ENCODE measurements at places on chromosomes 7 and 10.

DNA sequence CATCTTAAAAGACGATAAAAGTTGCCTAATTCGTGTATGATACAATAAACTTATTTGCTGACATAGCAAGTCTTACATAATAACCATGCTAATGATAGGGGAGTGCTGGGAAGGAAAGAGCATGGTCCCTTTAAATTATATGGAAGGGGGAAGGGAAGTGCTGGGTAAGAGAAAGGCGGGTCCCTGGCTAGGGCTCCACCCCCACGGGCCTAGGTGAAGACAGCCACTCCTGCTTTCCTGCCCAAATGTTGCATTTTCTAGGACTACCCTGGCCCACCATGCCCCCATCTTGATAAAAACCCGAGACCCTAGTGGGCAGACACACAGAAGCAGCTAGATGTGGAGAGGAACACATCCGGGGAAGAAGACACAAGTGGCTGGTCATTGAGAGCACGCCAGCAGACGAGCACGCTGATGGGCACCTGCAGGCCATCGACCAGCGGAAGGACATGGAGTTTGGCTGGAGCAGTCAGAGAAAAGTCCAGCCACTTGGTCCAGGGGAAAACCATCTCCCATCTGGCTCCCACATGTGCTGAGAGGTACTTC is 328.7 kb downstream of the ARL4A start:
- no peak for DNase-seq

DNA sequence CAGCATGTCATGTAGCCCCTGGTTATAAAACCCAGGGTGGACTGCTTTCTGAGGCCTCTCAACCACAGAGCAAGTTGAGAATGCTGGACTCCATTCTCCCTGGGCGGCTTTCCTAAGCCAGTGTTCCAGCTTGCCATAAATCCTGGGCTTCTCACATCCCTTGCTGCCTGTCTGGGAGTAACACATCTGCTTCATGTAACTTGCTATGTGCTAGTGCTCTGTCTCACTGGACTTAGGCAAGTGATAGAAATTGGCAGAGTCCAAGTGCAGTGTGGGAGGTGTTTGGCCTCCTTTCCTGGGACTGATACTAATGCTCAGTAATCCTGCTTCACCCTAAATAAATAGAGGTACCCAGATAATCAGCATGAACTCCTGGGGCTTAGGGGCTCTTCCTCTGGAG is 277.1 kb upstream of the POM121L12 start:
- no peak for DNase-seq

- DNase-seq: no peak
These were observed 110.8 kb downstream of the HIBADH start for GRCh38 chr7:27551803-27552400.

GRCh38 chr10:127976286-127976685 is 69.4 kb downstream of the PTPRE start:
- DNase-seq: no peak

DNA sequence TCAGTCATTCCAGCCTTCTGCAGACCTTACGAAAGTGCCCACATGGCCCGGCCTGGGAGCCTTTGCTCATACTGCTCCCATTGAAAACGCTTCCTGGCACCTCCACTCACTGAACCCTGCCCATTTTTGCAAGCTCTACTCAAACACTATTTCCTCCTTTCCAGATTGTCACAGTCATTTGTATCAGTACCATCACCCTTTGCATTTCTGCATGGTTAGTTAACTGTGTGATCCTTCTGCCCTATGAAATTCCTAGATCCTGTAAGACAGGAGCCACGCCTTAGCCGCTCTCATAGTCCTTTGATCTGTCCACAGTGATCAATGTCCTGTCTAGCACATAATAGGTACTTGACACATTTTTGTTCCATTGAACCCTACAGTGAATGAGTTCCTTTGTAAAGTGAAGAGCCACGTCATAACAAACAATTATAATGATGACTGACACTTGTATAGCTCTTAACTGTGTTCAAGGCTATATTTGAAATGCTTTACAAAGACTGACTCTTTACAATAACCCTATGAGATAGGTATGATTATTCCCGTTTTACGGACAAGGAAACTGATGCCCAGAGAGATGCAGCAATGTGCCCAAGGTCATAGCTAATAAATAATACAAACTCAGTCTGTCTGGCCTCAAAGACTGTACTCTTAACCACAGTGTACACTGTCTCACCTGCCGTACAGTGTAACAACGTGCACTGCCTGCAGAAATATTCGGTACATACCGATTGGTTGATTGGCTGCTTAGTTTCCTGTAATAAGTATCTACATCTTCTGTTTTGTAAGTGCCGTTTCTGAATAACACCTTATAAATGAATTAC is 16.6 kb upstream of the ITIH2 start:
- DNase-seq: no peak

DNA sequence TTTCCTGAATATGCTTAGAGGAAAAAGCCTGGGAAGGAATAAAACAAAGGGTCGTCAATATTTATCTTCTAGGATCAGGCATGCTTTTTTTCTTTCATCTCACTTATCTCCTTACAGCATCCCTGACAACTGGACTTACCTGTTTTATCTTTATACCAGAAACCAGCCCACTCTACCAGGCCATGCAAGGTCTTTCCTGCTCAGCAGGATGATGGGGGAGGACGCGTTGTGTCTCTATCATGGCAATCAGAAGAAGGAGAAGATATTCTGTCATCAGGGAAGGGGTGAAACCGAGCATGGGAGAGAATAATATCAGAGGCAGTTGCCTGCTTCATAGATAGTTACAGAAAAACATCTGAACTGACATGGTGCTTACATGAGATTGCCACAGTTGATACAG is 445.6 kb downstream of the DPP6 start:
- no peak for DNase-seq

GRCh38 chr7:75971961-75972763 is 22.2 kb downstream of the TMEM120A start:
- no peak for DNase-seq

GRCh38 chr10:61211468-61211867 is 241.7 kb downstream of the TMEM26 start:
- DNase-seq: no peak

DNA sequence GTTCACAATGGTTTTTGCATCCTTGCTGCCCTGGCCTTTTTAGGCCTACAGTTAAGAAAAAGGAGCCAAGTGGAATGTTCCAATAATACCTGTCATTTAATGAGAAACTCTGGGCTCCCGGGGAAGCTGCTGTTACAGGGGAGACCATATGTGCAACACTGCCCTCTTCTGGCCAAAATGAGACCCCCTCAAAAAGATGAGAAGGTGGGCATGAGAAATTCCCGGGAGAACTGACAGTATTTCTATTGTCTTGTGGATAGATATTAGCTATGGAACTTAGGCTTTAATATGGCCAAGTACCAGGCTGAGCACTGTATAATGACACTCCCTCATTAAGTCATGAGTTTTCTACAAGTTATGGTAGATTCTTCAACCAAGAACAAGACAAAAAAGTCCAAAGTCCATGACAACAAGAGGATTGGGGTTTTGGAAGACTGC is 99.4 kb downstream of the CCDC3 start:
- DNase-seq: no peak

DNA sequence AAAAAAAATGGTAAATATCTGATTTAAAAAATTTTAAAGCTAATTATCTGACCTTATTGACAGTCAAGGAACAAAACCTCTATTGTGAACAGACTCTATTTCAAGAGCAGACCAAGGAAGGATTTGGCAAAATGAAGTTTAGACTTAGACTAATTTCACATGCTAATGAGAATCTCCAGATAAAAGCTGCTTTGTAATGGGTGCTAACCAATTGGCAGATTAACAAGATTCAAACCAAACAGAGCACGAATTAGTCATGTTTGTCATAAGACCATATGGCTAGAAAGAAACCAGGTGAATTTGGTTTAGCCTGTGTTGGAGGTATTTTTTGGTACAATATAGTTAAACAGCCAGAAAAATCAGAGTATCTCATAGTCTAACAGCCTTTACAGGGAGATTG is 429.1 kb upstream of the NFE2L3 start:
- no peak for DNase-seq

GRCh38 chr7:92352009-92352408 is 95.3 kb upstream of the GATAD1 start:
- no peak for DNase-seq

- DNase-seq: no peak
These were observed 12.5 kb upstream of the MNX1 start for GRCh38 chr7:157022681-157023588.

DNA sequence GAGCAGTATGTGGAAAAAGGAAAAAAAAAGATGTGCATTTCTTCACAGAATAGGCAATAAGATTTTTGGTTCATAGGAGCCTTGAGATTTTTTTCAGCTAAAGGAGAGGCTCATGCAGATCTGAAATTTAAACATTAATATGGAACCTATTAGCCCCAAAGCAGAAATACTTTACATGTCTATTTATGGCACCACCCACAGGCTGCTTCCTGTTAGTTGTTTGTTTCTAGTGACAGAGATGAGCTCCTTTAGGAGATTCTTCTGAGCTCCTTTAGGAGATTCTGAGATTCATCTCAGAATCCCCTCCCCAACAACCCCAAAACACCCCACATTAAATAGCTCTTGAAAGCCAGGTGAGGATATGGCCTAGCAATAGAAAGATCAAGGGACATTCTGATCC is 27.9 kb upstream of the HPS1 start:
- no peak for DNase-seq

GRCh38 chr7:2066251-2066919 is 166.4 kb downstream of the MAD1L1 start:
- no peak for DNase-seq

- DNase-seq: no peak
These were observed 12.0 kb upstream of the TMEM213 start for GRCh38 chr7:138785587-138786437.

DNA sequence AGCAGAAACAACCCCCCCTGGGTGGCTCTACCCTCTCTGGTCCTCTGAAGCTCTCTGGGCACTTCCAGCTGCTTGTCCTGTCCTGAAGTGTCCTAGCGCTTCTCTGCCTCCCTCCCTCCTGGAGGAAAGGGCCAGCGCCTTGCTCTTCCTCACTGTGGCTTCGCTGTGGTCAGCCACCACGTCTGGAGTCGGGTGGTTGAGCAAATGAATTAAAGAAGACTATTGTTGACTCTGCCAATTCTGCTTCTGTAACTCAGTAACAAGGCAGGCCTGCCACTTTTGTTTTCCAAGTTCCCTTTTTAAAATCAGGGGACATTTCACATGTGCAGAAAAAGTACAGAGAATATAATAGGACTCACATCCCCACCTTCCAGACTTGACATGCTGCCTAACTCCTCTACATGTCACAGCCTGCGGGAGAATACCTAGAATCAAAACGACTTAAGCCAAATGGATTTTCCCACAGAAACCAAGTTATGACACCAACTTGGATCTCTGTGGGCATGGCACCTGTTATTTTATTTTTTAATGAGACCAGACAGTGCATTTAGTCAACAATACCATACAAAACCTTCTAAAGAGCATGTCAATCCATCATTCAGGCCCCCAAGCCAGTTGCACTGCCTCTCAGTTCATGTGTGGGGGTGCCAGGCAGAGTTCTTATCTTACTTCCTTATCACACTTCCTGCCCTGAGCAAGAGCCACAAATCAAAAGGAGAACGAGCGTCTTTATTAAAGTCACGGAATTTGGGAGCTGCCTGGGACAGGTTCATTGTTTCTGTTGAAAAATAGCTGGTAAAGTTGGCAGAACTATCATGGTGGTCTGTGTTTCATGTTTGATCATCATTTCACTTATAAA is 6.8 kb downstream of the FFAR4 start:
- DNase-seq: no peak

DNA sequence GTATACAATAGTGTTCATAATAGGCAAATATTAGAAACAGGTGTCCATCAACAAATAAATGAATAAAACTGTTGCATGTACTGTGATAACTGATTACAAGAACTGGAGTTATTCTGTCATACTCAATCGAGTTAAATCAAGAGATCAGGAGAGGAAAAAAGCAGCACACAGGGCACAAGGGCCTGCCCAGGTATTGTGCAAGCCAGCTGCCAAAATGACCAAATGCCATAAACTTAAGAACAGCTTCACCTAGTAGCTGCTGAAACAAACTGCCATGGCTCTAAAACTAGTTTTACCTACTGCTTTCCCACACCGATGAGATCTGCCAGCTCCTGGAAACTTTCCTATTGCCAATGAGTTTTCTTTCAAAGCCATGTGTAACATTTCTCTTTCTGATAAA is 12.2 kb downstream of the GSAP start:
- DNase-seq: no peak

DNA sequence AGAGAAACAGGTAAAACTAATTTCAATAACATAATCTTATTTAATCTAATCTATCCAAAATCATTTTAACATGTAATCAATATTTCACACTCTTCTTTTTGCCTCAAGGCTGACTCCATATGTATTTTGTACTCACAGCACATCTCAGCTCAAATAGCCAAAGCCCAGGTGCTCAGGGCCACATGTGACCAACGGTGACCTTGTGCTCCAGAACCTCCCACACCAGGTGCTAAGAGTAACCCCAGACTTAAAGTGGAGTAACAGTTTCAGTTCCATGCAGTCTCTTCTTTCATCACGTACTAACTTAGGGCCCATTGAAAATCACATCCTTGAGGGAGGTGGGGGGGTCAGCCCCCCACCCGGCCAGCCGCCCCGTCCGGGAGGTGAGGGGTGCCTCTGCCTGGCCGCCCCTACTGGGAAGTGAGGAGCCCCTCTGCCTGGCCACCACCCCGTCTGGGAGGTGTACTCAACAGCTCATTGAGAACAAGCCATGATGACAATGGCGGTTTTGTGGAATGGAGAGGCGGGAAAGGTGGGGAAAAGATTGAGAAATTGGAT is 47.3 kb downstream of the NCAPG2 start:
- no peak for DNase-seq

GRCh38 chr7:1843271-1843861 is 173.3 kb downstream of the ELFN1 start:
- no peak for DNase-seq

DNA sequence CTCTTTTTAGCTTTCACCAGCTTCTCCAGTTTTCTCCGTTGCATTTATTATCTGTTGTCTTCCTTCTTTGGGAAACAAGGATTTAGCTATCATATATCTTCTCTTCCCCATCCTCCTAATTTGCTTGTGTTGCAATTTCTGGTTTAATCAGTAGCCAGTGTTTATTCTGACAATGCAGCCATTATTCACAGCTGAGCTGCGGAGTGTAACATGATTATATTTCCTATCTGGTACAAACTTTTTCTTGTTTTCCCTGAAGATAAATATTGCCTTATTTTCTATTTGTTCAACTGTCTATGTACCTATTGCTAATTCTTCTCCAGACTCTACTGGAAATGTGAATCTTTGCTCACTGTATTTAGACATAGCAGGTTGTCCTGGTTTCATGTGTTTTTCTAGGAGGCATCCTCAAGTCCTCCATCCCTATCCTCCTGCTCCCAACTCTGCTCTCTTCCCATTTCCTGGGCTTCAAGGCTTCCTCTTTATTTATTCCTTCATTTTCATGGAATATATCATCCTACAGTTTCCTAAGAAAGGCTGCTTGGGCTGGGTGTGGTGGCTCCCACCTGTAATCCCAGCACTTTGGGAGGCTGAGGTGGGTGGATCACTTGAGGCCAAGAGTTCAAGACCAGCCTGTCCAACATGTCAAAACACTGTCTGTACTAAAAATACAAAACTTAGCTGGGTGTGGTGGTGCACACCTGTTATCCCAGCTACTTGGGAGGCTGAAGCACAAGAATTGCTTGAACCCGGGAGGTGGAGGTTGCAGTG is 72.4 kb upstream of the KDM7A start:
- DNase-seq: no peak

Measured in activated CD4-positive, CD25-positive, alpha-beta regulatory T cell treated with anti-CD3 and anti-CD28 coated beads, Interleukin-2, amount 50 U/mL, for 72 hours (primary cell).